Activated B cell treated with CpG ODN at 0.5 μM for 24 hours (primary cell): ENCODE measurements at places on chromosomes 7 and 10.
A peak's percentile ranks its signal among the peaks of the same experiment; 100 is the strongest.

GRCh38 chr7:34759477-34760125 is 101.6 kb downstream of the NPSR1 start:
- DNase-seq: no peak

DNA sequence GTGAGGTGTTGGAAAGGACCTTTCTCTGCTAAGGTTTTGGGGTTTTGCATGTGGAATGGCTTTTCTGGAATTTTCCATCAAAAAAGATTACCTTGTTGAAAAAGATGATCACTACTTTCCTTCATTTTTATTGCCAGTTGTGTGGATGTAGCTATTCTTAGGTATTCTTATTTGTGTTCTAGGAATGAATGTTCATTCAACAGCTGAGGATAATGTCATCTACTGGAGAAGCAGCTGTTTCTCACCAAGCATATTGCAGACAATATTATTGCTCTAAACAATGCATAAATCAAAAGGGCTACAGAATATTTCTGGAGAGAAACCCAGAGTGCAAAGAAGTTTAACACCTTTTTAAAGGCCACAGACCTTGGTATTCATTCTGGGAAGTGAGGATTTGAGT is 145.6 kb upstream of the CALCR start:
- DNase-seq: no peak

- no peak for DNase-seq
Measured at GRCh38 chr10:114000457-114001010, 43.1 kb upstream of the ADRB1 start.

GRCh38 chr10:58063861-58064480 is 203.7 kb downstream of the IPMK start:
- DNase-seq: no peak

- no peak for DNase-seq
Measured at GRCh38 chr10:21926949-21927348, 76.6 kb downstream of the DNAJC1 start.

- DNase-seq: no peak
Measured at GRCh38 chr7:152176797-152177196, 151.3 kb downstream of the GALNT11 start.

GRCh38 chr7:126440542-126440941 is 812.2 kb downstream of the GRM8 start:
- DNase-seq: no peak

DNA sequence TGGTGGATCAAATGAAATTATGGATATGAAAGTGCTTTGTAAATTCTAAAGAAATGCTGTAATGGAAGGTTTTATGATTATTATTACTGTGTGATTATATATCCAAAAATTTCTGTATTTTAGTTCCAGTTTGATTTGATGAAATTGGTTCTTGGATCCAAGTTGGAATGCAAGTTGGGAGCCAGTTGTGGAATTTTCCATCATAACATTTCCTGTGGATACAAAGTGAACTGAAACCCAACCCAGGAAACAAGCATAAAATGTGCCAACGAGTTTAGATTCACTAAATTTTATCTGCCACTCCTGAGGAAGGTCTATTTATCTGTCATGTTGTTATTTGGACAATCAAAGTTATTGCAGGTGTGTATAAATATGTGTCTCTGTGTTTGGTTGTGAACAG is 131.4 kb upstream of the MDFIC start:
- no peak for DNase-seq

GRCh38 chr7:114910787-114911186 is 11.1 kb upstream of the MDFIC start:
- no peak for DNase-seq

DNA sequence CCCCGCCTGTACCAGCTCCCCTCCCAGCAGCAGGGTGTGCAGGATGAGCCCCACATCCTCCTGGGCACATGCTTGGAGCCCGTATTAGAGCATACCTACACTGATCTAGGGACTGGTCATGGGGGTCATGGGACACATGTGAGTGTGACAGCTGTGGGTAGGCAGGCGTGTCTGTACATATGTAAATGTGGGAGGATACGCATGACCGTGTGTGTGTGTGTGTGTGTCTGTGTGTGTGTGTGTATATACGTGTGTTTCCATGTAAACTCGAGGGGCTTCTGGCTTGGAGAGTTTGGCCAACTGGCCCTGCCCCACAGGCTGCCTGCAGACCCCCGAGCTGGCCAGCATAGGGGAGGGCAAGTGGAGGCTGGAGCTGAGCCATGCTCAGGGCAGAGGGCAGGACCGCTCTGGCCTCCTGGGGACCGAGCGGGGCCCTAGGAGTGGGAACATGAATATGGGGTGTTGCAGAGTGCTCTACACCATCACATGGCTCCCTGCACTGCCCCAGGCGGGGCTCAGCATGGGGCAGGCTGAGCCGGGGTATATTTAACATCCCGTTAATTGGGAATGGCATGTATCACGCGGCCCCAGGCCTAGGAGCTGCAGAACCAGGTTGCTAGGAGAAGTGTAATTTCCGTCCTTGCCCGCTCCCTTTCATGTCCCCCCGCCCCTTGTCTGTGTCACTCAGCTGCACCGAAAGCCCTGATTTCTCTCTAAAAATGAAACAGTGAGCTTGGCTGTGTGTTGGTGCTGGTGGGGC is 152.7 kb upstream of the PCBD1 start:
- no peak for DNase-seq

DNA sequence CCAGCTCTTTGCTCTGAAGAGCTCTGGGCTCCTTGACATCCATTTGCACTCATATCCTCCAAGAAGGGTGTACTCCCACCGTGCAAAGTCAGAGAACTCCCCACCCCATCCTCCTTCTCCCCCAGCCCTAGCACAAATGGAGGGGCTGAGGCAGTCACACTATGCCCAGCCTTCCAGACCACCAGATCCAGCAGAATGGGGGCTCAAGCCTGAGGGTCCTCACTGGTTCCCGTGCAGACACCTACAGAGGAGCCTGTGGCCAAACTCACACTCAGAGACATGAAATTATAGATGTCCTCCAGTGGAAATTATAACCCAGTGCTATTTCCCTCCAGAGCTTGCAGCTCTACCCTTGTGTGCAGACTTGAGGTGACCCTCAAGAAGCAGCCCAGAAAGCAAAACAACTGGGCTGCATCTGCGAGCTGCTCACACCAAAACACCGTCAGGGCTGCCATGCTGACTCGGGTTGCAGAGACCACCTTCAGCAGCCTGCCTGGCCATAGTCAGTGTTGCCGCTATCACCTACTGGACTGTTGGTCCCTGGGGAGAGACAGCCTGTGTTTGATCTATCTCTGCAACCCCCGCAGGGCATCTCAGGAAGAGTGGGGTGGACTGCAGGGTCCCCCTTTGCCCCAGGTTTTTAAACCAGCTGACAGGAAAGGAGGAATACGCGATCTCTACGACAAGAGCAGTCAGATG is 7.4 kb downstream of the ZNF488 start:
- DNase-seq: no peak

GRCh38 chr7:69932034-69932628 is 333.9 kb downstream of the AUTS2 start:
- DNase-seq: no peak

DNA sequence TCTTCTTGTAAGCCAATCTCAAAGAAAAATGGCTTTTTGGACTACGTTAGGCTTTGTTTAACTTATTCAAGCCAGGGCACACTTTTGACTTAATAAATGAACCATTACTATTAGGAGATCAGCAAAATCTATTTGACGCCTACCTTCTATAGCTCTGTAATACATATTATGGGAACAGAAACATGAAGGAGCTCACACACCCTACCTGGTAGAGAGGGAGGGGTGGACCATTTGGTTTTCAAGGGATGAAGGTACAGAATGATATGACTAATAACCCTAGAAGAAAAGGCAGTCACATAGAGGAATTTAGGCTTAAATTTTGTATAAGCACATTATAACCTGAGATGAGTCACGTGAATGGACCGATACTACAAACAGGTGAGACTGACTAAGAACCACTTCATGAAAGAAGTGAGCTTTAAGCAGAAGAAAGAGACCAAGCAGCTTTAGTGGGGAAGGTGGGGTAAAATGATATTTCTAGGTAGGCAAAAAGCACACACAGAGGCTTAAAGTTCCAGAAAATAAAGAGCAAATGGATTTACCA is 106.8 kb upstream of the CTTNBP2 start:
- no peak for DNase-seq

GRCh38 chr10:33335801-33336581 is 1.5 kb upstream of the NRP1 start:
- DNase-seq: no peak

- no peak for DNase-seq
Measured at GRCh38 chr10:490256-490655, 199.2 kb downstream of the DIP2C start.

DNA sequence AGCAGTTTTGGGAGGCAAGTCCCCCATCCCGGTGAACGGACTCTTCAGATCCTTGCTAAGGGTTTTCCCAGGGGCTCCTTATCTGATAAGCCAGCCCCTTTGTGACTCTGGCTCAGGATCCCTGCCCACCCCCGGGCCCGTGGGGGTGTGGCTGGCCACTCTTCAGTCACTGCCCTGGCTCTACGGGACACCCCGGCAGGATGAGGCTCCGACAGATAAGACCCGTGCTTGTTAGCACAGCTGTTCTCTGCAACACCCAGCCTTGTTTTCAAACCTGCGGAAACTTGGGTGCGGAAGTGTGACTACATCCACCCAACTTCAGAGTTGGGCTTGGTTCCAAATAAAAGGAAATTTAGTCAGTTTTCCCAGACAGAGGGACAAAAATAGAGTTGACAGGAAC is 66.7 kb upstream of the PODXL start:
- no peak for DNase-seq

GRCh38 chr10:14374745-14375445 is 44.2 kb upstream of the FRMD4A start:
- DNase-seq: no peak

DNA sequence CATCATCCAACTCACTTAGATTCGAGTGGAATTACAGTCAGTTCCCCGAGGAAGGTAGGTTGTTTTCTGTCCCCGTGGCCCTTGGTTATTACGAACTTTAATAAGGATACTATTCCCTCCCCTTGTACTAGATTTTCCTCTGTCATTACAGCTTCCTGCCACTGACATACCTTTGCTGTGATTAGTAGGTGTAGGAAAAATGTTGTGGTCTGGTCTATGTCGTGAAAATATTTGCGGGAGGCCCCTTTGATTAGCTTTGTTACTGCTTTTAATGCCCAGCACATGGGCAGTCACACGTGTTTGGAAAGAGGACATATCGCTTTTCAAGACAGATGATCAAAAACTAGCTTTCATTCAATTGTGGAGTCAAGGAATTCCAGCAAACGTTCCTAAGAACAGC is 92.2 kb downstream of the GATA3 start:
- DNase-seq: no peak

DNA sequence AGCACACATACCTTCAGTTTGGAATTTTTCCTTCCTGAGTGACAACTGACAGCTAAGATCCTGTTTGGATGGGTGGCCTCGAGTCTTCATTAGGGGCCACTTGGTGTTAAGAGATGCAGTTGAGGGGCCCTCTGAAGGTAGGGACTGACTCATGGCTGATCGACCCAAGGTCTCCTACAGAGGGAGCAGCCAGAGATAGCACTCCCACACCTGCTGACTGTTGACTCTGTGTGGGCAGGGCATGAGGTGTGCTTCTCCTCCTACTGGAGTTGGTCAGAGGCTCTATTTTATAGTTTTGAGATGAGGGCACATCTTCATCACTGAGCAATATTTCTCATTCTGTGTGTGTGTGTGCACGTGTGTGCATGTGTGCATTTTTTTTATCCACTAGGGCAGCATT is 378.8 kb upstream of the PODXL start:
- DNase-seq: no peak

DNA sequence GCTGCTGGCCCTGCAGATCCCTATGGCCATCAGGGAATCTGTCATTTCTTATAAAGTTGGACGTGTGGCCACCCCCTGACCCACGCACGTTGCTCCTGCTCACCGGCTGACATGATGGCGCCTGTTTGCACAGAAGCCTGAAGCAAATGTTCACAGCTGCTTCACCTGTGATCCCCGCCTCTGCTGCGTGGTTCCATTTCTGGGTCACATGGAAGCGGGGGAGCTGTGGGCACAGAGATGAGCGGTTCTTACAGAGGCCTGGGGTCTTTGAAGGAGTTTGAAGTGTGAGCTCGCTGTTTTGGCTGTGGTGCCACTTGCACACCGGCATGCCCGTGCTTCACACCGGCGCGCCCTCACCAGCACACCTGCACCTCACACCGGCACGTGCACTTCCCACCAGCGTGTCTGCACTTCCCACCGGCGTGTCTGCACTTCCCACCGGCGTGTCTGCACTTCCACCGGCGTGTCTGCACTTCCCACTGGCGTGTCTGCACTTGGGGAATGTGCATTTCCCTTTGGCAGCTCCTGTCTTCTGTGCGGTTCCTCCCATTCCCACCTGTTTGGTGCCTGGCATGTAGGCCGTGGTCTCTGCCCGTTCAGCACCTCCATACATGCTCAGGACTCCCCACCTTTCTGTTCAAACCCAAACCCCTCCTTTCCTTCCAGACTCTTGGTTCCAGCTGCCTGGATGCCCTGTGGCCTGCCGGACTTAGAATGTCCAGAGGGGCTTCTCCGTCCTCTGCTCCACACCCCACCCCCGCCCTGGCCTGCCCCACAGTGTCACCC is 86.7 kb downstream of the INPP5A start:
- DNase-seq: peak; percentile 8

DNA sequence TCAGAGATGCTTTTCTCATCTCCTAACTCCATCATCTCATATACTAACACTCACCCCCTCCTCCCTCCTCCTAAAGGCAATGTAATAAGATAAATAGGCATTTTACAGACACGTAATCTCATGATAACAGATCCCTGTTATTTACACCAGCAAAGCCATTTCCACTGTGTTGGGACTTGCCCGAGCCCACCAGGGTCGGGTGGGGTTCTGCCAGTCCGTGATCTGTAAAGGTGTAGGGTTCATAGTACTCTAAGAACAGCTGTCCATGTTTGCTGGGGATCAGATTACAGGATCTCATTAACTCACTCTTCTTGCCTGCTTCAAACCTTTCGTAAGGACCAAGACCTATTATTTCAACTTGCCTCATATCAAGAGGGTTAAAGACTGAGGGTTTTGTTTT is 172.4 kb downstream of the FZD1 start:
- DNase-seq: no peak

- DNase-seq: no peak
Measured at GRCh38 chr10:44771233-44771995, 139.7 kb upstream of the TMEM72 start.

GRCh38 chr10:34145715-34146114 is 669.4 kb downstream of the PARD3 start:
- DNase-seq: no peak

GRCh38 chr7:114821030-114821900 is 100.6 kb upstream of the MDFIC start:
- no peak for DNase-seq
